Ovary (tissue), 10 donors: ENCODE measurements at places on chromosomes 4 and X. TPM values are rescaled to one million over a fixed set of nuclear protein-coding genes. Genes with fewer than 3 reads are reported as not detected.

DNA sequence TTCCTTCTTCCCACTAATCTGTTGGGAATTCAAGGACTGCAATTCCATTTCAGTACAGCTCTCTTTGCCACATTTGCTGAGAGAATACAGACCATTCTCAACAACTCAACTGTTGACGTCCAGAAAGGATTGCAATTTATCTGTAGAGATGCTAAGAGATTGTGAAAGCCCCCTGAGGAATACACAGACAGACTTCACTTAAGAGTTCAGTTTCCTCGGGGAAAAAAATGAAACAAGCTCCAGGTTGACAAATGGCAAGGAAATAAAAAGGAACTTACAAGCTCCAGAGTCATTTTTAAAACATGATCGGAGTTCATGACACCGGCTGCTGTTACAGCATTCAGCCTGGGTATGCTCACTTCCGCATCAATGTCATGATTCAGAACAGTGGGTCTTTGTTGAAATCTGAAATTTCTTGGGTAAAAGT is 13.8 kb downstream of the TLR10 start:
- no peak overlapping the region for H3K27ac ChIP-seq
- no peaks in the 10 kb centered on the region for H3K27me3 ChIP-seq
- H3K4me1 ChIP-seq = no peaks in the 10 kb centered on the region
- no peak for DNase-seq
- H3K36me3 ChIP-seq = no peaks in the 10 kb centered on the region
- H3K4me3 ChIP-seq = no peak overlapping the region

- H3K27me3 ChIP-seq = no peaks in the 10 kb centered on the region
- H3K27ac ChIP-seq = no peak overlapping the region
- H3K36me3 ChIP-seq = no peaks in the 10 kb centered on the region
- no peaks in the 10 kb centered on the region for H3K4me1 ChIP-seq
These were observed 355.7 kb downstream of the GALNTL6 start for GRCh38 chr4:172168888-172169287.

DNA sequence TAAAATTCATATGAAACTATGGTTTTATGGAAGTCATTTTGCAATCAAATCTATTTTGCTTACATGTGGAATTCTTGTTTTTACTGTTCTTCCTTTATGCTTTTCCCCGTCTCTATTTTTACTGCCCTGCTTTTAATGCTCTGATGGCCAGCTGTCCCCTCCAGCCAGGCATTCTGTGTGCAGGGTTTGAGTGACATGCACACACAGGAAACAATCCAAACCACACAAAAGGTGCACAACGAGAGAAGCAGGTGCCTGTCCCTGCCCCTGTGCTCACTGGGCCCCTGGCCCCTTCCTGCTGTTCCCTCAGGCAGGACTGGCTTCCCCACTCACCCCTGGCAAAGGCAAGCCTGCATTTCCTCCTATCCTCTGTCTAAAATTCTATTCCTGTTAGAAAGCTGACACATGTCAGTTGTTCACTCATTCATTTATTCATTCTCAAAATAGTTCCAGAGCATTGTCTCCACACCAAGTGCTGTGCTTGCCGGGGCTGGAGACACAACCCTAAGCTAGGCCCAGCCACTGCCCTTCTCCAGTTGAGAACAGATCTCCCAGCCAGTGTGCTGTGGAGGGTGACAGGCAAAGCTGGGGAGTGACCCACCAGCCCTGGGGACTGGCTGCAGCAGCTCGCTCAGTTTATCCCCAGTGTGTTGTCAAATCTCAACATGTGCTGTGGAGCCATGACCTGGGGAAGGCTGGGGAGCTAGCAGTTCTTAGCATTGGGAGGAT is 346.3 kb downstream of the FBXW7 start:
- H3K27ac ChIP-seq = no peak overlapping the region
- no peaks in the 10 kb centered on the region for H3K27me3 ChIP-seq
- no peaks in the 10 kb centered on the region for H3K4me1 ChIP-seq
- DNase-seq = no peak

GRCh38 chr4:62533573-62533972 is 1333.4 kb downstream of the ADGRL3 start:
- H3K4me1 ChIP-seq = peaks cover 2% of the 10 kb centered on the region
- H3K4me3 ChIP-seq = no peak overlapping the region
- no peaks in the 10 kb centered on the region for H3K27me3 ChIP-seq
- no peak overlapping the region for H3K27ac ChIP-seq
- no peaks in the 10 kb centered on the region for H3K36me3 ChIP-seq

COX7B2 gene
- total RNA-seq = not detected

ADH1A gene
- 0.95 TPM for total RNA-seq

SMIM31 gene
- 0.12 TPM for total RNA-seq

TEX13B gene
- not detected for total RNA-seq

DNA sequence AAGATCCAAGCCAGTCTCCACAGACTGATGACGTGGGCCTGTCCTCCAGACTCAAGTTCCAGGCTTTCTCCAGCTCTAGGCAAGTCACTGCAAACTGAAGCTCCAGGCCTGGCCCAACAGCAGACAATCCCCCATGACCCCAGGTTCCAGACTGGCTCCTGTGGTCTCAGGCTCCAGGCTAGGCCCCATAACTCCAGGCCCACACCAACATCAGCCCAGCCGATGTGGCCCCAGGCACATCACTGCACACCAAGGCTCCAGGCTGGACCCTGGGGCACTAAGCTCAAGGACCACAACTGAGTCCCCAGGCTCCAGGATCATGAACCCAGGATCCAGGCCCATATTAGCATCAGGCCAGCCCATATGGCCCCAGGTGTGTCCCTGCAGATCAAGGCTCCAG is 143.6 kb downstream of the COX7B2 start:
- no peak overlapping the region for H3K27ac ChIP-seq
- H3K4me1 ChIP-seq = no peaks in the 10 kb centered on the region
- H3K4me3 ChIP-seq = no peak overlapping the region
- no peaks in the 10 kb centered on the region for H3K36me3 ChIP-seq

PDGFRA gene
- 718 TPM for total RNA-seq

USO1 gene
- 64.5 TPM for total RNA-seq

DNA sequence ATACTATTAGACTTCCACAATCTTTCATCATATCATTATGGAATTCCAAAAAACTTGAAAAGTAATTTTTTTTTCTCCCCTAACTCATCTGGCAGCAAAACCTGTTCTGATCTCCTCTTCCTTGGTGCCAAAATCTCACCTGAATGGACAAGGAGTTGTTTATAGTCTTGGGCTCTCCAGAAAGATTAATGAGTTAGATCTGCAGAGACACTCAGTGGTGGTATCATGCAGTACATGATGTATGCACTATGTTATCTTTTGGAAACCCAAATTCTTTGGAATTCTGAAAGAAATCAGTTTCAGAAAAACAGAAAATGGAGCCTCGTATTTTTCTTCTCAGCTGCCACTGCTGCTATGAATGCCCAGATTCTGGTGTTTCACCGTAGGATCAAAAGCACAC is 11.7 kb downstream of the GPM6B start:
- DNase-seq = no peak
- H3K36me3 ChIP-seq = no peaks in the 10 kb centered on the region
- H3K27me3 ChIP-seq = no peaks in the 10 kb centered on the region
- no peak overlapping the region for H3K27ac ChIP-seq
- H3K4me3 ChIP-seq = no peak overlapping the region

CTAG1B gene
- total RNA-seq = not detected

SPANXA1 gene
- not detected for total RNA-seq

SCRG1 gene
- total RNA-seq = not detected

GRCh38 chrX:39955625-39956024 is 142.1 kb downstream of the BCOR start:
- no peak for DNase-seq
- H3K36me3 ChIP-seq = no peaks in the 10 kb centered on the region
- no peak overlapping the region for H3K4me3 ChIP-seq
- H3K27ac ChIP-seq = no peak overlapping the region
- no peaks in the 10 kb centered on the region for H3K27me3 ChIP-seq

DNA sequence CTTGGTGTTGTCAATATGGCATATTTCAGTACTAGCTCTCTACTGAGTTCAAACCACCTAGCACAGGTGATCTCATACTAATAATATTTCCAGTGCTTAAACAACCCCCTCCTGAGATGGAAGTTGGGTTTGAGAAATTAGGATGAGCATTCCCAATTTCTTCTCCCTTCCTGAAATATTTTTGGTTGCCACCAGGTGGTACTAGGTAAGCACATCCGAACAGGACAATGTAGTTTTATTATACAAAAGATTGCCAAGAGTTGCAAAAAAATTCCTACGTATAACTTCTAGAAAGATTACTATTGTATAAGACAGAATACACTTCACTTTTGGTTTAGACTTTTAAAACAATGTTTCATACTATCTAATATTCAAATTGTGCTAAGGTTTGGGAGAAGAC is 484.5 kb downstream of the PACRGL start:
- DNase-seq = no peak
- H3K4me3 ChIP-seq = no peak overlapping the region
- H3K4me1 ChIP-seq = peaks cover 2% of the 10 kb centered on the region
- no peak overlapping the region for H3K27ac ChIP-seq
- H3K36me3 ChIP-seq = no peaks in the 10 kb centered on the region
- no peaks in the 10 kb centered on the region for H3K27me3 ChIP-seq

DNA sequence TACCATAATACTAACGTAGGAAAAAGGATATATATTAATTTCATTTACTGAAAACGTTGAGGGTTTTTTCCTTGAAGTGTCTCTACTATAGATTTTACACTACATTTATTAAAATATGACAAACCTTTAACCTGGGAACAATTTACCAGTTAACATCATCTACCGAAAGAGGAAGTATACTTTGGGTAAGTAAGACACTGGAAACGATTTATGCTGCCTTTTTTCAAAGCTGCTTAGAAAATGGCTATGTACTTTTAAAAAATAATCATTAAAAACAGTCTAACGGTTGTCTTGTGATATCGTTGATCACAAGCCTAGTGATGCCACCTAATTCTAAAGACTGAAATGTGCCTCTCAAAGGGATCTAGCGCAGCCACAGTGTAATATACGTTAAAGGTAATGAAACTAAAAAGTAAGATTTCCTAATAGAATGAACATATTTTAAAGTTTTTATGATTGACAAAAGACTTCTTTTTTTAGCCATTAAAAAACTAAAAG is 50.4 kb downstream of the STX18 start:
- no peak overlapping the region for H3K4me3 ChIP-seq
- H3K27ac ChIP-seq = peak overlapping the region; percentile 47
- peaks cover 12% of the 10 kb centered on the region for H3K4me1 ChIP-seq
- DNase-seq = no peak

GRCh38 chrX:11757719-11758399 is at the start of gene MSL3:
Gene MSL3 (plus strand): TSS chrX:11758237. CDS start chrX:11758264, 27 bp downstream.
- no peaks in the 10 kb centered on the region for H3K36me3 ChIP-seq
- no peaks in the 10 kb centered on the region for H3K27me3 ChIP-seq
- DNase-seq = peak; percentile 60

TXK gene
- 2.3 TPM for total RNA-seq

DNA sequence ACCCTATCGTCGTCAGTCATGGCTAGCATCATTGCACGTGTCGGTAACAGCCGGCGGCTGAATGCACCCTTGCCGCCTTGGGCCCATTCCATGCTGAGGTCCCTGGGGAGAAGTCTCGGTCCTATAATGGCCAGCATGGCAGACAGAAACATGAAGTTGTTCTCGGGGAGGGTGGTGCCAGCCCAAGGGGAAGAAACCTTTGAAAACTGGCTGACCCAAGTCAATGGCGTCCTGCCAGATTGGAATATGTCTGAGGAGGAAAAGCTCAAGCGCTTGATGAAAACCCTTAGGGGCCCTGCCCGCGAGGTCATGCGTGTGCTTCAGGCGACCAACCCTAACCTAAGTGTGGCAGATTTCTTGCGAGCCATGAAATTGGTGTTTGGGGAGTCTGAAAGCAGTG is 1.6 kb downstream of the ZCCHC12 start:
- no peaks in the 10 kb centered on the region for H3K36me3 ChIP-seq
- H3K27me3 ChIP-seq = no peaks in the 10 kb centered on the region
- no peak overlapping the region for H3K27ac ChIP-seq
- no peak overlapping the region for H3K4me3 ChIP-seq
- no peaks in the 10 kb centered on the region for H3K4me1 ChIP-seq
- no peak for DNase-seq

GRCh38 chrX:47958761-47959342 is 44.9 kb downstream of the ZNF182 start:
- no peak overlapping the region for H3K27ac ChIP-seq
- no peak overlapping the region for H3K4me3 ChIP-seq
- no peaks in the 10 kb centered on the region for H3K36me3 ChIP-seq
- no peaks in the 10 kb centered on the region for H3K4me1 ChIP-seq
- DNase-seq = no peak
- H3K27me3 ChIP-seq = no peaks in the 10 kb centered on the region

- no peak for DNase-seq
- no peaks in the 10 kb centered on the region for H3K4me1 ChIP-seq
- no peaks in the 10 kb centered on the region for H3K27me3 ChIP-seq
- no peaks in the 10 kb centered on the region for H3K36me3 ChIP-seq
- no peak overlapping the region for H3K4me3 ChIP-seq
- H3K27ac ChIP-seq = no peak overlapping the region
These were observed 17.6 kb downstream of the TRIM61 start for GRCh38 chr4:164959896-164960295.

GRCh38 chrX:150933945-150934350 is 35.5 kb upstream of the CD99L2 start:
- no peak overlapping the region for H3K27ac ChIP-seq
- no peaks in the 10 kb centered on the region for H3K36me3 ChIP-seq
- no peak for DNase-seq
- H3K27me3 ChIP-seq = no peaks in the 10 kb centered on the region
- H3K4me3 ChIP-seq = no peak overlapping the region
- no peaks in the 10 kb centered on the region for H3K4me1 ChIP-seq

DNA sequence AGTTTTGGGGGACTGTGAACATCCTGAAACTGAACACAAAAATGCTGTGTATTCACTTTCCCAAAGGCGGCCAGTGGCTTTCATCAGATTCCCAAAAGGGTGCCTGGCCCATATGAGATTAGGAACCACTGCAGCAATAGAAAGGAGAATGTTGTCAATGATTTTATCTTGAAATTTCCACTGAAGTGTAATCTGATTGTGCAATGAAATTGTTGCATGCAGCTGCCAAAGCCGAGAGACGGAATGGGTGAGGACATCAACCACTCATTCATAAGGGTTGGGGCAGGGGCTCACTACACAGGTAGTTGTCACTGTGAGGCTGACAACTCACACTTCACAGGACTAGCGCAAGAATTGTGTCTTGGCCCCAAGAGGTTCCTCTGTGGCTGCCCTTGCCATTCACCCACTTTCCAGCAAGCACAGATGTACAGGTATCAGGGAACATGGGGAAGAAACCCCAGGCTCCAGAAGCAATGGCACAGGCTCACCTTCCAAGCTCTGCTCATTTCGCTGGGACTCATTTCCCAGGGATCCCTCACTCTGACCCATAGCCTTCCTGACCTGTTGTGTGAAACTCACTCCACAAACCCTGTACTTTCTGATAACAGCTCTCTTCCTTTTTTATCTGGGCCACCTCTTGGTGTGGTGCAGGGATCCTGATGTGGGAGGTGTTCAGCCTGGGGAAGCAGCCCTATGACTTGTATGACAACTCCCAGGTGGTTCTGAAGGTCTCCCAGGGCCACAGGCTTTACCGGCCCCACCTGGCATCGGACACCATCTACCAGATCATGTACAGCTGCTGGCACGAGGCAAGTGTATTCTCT is 48.8 kb downstream of the BMX start:
- H3K4me3 ChIP-seq = no peak overlapping the region
- H3K4me1 ChIP-seq = no peaks in the 10 kb centered on the region
- no peak for DNase-seq
- no peaks in the 10 kb centered on the region for H3K27me3 ChIP-seq
- H3K27ac ChIP-seq = no peak overlapping the region

TMEM156 gene
- total RNA-seq = not detected

MTNR1A gene
- not detected for total RNA-seq
